ENCODE measurements at places on chromosomes 5 and 9. TPM values are rescaled to one million over a fixed set of nuclear protein-coding genes. Genes with fewer than 3 reads are reported as not detected.

SLCO6A1 gene
- not detected for total RNA-seq

GABRA6 gene
- not detected for total RNA-seq

SLC36A2 gene
- not detected for total RNA-seq

LEAP2 gene
- total RNA-seq, result 0.17 TPM

SHISAL2B gene
- not detected for total RNA-seq

CDH12 gene
- total RNA-seq, result not detected

GFI1B gene
- not detected for total RNA-seq

ANKRD34B gene
- total RNA-seq, result not detected

REEP2 gene
- total RNA-seq, result 14.5 TPM

SPACA9 gene
- total RNA-seq, result 7.3 TPM

AQP7 gene
- total RNA-seq, result not detected

C5orf46 gene
- total RNA-seq, result 1.0 TPM

GPX3 gene
- total RNA-seq, result 2.7 TPM

CNTNAP3B gene
- total RNA-seq, result 38.0 TPM

ZBTB34 gene
- 5.3 TPM for total RNA-seq

TRIM14 gene
- 11.3 TPM for total RNA-seq

SPEF2 gene
- 3.5 TPM for total RNA-seq

PRRX2 gene
- not detected for total RNA-seq

KIF12 gene
- 2.3 TPM for total RNA-seq

ABL1 gene
- total RNA-seq, result 52.8 TPM

IFNE gene
- 18.2 TPM for total RNA-seq

GDF9 gene
- total RNA-seq, result 0.50 TPM

MGAT4B gene
- total RNA-seq, result 119 TPM

PLCXD3 gene
- total RNA-seq, result not detected

SDHA gene
- total RNA-seq, result 178 TPM

PCDHA11 gene
- total RNA-seq, result 0.21 TPM

CPLANE1 gene
- total RNA-seq, result 22.4 TPM

RGS14 gene
- total RNA-seq, result 10.0 TPM

GALNT12 gene
- 0.80 TPM for total RNA-seq

USP20 gene
- total RNA-seq, result 17.1 TPM

NR5A1 gene
- total RNA-seq, result not detected

PDZD2 gene
- total RNA-seq, result 0.33 TPM

MCIDAS gene
- 0.92 TPM for total RNA-seq

All from mammary epithelial cell (primary cell).